Effector memory CD4-positive, alpha-beta T cell (primary cell): ENCODE measurements at places on chromosomes 12 and 14.

DNA sequence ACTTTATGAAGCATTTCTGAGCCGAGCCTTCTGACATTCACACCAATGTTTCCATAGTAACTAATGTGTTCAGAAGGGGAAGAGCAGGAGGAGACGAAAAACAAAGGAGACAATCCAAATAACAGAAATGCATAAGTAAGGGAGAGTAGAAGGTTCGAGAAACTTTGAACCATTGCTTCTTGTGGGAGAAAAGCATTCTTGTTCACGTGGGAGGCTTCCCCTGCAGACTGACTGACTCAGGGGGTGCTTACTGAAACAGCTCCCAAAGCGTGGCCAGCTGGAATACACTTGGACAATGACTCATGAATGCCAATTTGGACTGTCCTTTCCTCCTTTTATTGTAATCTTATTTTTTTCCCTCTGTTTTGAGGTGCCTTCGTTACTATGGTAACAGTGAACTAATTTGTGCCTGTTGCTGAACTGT lies 73.9 kb downstream of the NEDD1 start:
- DNase-seq, result no peak

- no peak for DNase-seq
Observed at GRCh38 chr14:75711796-75712211, 50.8 kb downstream of the TTLL5 start.

DNA sequence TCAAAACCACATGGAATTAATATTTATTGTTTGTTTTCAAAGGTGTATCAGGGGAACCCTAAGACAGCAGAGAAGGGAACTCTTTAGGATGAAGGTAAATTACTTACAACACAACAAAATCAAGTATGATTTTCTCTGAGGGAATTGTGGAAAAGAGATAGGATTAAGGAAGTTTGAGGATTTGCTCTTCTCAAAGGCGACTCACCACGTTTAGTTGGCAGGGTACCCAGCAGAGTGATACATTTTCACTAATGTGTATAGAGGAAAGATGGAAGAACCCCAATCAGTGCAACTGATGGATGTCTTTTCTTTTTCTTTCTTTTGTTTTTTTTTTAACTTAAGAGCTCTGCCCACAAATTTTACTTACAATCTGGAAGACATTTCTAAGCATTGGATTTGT lies 499.2 kb downstream of the CCER1 start:
- no peak for DNase-seq

GRCh38 chr12:96879301-96879700 lies 27.8 kb upstream of the NEDD1 start:
- no peak for DNase-seq

GRCh38 chr14:85466678-85467077 lies 63.3 kb upstream of the FLRT2 start:
- no peak for DNase-seq

DNA sequence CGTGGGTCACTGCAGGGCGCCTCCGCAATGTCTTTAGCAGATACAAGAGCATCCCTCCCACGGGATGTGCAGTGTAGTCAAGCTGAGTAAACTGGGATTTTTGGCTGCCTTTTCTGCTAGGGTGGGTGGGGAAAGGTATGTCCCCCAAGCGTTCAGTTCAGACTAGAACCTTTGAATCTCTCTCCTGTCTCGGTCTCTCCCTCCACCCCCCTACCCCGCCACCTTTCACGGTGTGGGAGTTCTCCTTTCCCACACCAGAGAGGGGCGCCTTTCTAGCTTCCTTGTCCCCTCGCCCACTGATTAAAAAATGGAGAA lies 525 bp upstream of the FAR2 start:
- DNase-seq, result no peak

GRCh38 chr14:51328064-51328771 lies 88.2 kb downstream of the TMX1 start:
- DNase-seq, result no peak

DNA sequence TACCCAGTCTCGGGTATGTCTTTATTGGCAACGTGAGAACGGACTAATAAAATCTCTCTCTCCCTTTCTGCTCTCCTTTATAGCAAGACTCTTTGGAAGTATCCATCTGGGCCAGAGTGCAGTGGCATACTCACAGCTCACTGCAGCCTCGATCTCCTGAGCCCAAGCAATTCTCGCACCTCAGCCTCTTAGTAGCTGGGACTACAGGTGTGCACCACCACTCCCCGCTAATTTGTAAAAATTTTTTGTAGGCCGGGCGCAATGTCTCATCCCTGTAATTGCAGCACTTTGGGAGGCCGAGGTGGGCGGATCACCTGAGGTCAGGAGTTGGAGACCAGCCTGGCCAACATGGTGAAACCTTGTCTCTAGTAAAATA lies 33.2 kb upstream of the PPP2R5C start:
- DNase-seq, result no peak

DNA sequence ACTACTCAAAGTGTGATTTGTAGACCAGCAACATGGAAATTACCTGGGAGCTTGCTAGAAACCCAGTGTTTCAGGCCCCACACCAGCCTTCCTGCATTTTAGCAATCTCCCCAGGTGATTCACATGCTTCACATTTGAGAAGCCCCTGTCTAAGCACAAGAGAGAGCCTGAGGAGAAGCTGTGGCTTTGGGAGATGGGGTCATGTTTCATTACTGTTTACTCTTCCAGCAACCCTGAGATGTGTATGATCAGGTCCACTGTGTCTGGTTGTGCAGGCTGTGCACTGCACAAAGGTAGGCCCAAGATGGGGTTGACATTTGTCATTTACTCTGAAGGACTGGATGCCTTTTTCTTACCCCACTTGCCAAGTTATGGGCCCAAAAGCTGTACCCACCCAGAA lies 190.1 kb downstream of the SLC41A2 start:
- no peak for DNase-seq

- DNase-seq, result no peak
Observed at GRCh38 chr12:122880668-122881067, 15.3 kb downstream of the VPS37B start.

DNA sequence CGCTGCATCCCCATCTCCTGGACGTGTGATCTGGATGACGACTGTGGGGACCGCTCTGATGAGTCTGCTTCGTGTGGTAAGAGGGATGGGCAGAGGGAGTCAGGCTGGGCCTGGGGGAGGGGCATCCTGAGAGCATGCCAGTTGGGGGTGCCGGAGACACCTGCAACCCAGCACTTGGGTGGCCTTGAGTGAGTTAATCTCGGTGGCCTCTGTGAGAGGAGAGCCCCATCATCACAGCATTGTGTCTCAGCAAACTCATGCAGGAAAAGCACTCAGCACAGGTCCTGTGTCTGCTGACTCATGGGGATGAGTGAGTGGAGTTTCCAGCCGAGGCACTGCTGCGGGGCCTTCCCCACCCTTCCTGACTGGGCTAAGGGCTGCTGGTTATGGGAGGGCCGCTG lies 19.6 kb upstream of the LRP1-AS start:
- no peak for DNase-seq

DNA sequence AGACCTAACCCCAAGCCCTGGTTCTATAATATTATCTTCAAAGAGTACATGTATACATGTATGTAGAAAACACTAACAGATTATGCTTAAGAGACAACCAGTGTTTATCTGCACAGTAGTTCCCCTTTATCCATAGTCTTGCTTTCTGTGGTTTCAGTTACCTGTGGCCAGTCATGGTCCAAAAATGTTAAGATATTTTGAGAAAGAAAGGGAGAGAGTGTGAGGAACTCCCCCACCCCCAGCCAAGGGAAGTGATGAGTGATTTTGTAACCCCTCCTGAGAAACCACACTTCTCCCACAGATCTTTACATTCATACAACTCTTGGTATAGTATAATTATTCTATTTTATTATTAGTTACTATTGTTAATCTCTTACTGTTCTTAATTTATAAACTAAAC lies 77.3 kb upstream of the CNTN1 start:
- DNase-seq, result no peak
